Sigmoid colon (tissue), 7 donors: ENCODE measurements at places on chromosomes 6 and 20. TPM values are rescaled to one million over a fixed set of nuclear protein-coding genes. Genes with fewer than 3 reads are reported as not detected.

GRCh38 chr6:131909408-131910218 is 41.6 kb downstream of the CCN2 start:
- H3K36me3 ChIP-seq: no peaks in the 10 kb centered on the region
- H3K4me1 ChIP-seq: no peaks in the 10 kb centered on the region
- no peak overlapping the region for H3K27ac ChIP-seq
- no peak overlapping the region for H3K4me3 ChIP-seq

- no peak for DNase-seq
- H3K27me3 ChIP-seq: no peaks in the 10 kb centered on the region
- no peaks in the 10 kb centered on the region for H3K4me1 ChIP-seq
- no peak overlapping the region for H3K4me3 ChIP-seq
- H3K36me3 ChIP-seq: no peaks in the 10 kb centered on the region
- no peak overlapping the region for H3K27ac ChIP-seq
Measured at GRCh38 chr6:15796130-15796771, 133.4 kb upstream of the DTNBP1 start.

DNA sequence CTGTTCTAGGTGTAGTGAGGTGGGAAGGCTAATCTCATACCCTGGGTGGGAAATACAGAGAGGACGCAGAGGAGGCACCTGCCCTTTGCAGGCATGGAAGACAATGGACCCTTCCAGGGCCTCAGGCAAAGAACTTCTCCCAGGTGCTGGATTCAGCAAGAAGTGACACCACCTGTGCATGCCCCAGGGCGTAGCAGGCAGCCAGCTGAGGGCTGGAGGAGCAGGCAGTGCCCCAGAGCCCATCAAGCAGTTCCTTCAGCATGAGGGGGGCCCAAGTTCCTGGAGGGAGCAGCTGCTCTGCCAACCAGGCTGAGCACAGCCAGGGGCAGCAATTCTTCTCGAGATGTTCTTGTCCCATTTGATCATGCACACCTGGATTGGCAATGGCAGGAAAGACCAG is 170.3 kb upstream of the PDE10A start:
- no peak overlapping the region for H3K4me3 ChIP-seq
- H3K27ac ChIP-seq: no peak overlapping the region

DNA sequence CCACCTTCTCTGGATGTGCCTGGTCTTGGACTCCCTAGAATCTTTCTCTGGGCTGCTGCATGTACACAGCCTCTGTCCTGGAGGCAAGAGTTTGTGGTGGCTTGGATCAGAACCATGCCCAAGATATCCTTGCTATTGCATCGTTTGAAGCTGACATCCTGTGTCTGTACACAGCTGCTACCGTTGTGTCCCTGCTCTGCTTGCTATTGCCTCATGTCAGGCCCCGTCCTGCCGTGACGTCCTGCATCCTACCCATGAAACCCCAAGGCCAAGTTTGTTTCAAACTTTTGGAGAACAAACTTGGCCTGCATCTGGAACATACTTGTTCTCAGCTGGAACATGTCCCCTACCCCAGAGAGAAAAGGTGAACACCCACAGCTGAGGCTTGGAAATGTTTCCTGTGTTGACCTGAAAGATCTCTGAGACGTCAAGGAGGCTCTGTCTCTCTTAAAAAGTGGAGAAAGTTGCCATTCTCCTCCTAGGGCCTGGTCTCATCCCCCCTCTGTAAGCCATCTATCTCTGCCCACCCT is 78.1 kb downstream of the HFE start:
- no peak overlapping the region for H3K27ac ChIP-seq
- H3K27me3 ChIP-seq: no peaks in the 10 kb centered on the region
- no peaks in the 10 kb centered on the region for H3K4me1 ChIP-seq
- H3K4me3 ChIP-seq: no peak overlapping the region
- DNase-seq: no peak
- peaks cover 6% of the 10 kb centered on the region for H3K36me3 ChIP-seq

Gene NR2E1
- polyA plus RNA-seq: not detected

Gene CST2
- polyA plus RNA-seq: not detected

Gene CLPSL2
- polyA plus RNA-seq: not detected
